ENCODE measurements at places on chromosomes 7 and 10.

GRCh38 chr7:155567646-155568332, 21.4 kb upstream of the CNPY1 start:
- no peak for DNase-seq

- DNase-seq: no peak
Observed at GRCh38 chr10:60282771-60283353, 106.8 kb downstream of the ANK3 start.

DNA sequence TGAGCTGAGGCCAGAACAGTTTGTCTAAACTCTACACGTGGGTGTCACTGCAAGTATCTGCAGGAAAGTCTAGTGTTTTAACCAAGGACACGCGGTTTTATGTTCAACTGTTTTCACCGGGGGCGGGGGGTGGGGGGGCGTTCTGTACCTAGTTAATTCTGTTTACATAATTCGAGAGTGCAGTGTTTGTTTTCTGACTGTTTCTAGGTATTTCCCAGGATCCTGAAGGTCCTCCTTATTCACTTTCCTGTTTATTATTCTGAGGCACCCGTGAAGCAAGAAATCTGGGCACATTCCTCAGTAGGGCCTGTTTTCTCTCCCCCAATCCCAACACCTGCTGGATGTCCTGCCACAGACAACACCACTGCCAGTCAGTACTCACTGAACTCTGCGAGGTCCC, 7.6 kb downstream of the LOXL4 start:
- DNase-seq: no peak

- DNase-seq: peak; percentile 75
Observed at GRCh38 chr10:61779950-61780659, 117.4 kb downstream of the CABCOCO1 start.

- DNase-seq: no peak
Observed at GRCh38 chr10:48557511-48558123, 47.3 kb downstream of the ARHGAP22 start.

- no peak for DNase-seq
Observed at GRCh38 chr7:92841192-92841591, 4.8 kb upstream of the CDK6 start.

DNA sequence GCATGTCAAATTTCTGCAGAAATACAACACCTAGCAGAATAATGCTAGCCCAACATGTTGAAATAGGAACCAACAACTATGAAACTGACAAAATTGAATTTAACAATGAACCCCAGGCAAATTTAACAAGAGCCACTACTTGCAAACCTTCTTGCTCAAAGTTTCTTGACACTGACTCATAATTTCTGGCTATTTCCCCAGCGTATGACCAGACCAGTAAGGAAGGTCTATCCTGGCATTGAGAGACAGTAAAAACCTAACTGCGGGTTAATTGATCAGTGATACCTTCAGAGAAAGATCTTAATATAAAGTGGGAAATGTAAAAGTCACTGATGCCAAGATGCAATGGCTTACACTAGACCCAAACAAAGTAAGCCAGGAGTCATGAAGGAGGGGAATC, 510.1 kb downstream of the ARL4A start:
- no peak for DNase-seq

DNA sequence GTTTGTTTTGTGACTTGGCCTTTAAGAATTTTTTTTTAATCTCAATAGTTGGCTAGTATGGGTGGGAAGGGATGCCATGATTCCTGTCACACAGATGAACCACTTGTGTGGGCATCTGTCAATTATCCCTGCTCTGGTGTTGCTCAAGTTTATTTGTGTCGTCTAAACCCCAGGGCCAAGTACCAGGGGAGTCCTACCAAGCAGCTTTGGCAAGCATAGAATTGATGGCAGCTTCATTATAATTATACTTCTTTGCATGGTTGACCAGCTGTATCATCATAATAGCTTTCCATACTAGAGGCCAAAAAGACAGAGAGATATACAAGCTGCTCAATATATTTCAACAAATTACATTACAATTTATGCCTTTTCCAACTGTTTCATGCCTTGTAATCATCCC, 30.4 kb downstream of the SUGCT start:
- DNase-seq: no peak

DNA sequence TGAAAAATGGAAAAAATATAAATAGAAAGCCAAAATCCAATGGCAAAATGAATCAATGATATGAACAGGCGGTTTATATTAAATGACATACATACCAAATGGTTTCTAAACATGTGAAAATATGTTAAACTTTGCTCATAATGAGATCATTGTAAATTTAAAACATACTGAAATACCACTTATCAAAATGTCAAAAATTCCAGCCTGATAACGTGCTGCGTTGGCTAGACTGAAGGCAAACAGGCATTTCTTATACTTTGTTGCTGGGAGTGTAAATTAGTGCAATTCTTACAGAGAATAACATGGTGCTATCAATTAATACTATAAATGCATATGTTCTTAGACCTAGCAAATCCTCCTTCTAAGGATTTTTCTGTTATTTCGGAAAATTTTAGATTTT, 225.8 kb upstream of the FAM3C start:
- no peak for DNase-seq
